SW 1271 (cell line): ENCODE measurements at places on chromosomes 6 and 20.

- DNase-seq = no peak
Measured at GRCh38 chr20:33859751-33860150, 48.6 kb downstream of the CHMP4B start.

DNA sequence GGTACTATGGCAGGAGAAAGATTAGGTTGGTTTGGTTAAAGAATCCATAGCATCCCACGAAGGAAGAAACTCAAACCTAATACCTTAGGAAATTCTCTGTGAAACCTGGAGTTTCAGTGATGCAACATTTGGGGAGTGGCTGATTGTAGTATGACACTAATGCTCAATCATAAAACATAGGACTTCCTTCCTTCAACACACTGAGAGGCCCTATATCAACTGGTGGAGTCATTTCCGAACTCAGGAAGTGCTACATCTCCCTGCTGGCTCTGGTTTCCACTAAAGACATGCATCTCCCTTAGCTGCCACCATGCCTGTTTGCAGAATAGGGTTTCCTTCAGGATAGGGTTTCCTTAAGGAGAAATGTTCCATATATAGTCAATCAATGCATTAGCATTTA lies 5.2 kb upstream of the MANEA start:
- DNase-seq = no peak

DNA sequence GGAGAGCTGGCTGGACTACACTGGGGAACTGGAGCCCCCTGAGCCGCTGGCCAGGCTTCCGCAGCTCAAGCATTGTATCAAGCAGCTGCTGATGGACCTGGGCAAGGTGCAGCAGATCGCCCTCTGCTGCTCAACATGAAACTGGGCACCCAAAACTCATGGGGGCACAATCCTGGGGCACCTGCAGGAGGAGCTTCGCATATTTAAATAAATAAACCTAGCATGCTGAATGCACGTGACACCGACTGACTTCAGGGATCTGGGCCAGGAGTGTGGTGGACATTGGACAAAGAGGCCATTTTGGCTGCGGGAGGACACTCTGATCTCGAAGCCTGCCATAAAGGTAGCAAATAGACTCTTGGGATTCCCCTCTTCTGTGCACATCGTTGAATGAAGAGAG lies 6.8 kb downstream of the SCAND1 start:
- DNase-seq = peak; percentile 59

DNA sequence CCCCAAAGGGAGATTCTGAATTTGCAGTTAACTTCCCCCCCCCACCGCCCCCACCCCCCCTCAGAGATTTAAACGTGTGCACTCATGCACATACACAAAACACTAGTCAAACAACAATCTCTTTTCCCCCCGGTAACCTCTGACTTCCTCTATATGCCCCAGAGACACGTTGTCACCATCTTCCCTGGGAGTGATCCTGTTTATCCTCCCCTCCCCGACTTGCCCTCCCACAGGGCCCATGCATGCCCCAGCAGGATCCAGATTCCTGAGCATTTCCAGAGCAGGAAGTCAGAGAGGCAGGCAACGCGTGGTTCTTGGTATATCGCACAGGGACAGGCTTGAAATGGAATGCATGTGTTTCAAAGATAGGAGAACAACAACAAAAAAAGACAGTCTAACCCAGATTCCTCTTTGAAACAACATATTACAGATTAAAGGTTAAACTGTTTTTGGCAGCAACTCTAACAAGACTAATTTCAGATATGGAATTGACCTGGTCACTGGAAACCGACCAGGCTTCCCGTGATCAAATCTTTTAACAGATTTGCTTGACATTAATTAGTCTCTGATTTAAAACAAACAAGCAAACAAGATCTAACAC lies 1.3 kb downstream of the BLCAP start:
- peak; percentile 43 for DNase-seq

DNA sequence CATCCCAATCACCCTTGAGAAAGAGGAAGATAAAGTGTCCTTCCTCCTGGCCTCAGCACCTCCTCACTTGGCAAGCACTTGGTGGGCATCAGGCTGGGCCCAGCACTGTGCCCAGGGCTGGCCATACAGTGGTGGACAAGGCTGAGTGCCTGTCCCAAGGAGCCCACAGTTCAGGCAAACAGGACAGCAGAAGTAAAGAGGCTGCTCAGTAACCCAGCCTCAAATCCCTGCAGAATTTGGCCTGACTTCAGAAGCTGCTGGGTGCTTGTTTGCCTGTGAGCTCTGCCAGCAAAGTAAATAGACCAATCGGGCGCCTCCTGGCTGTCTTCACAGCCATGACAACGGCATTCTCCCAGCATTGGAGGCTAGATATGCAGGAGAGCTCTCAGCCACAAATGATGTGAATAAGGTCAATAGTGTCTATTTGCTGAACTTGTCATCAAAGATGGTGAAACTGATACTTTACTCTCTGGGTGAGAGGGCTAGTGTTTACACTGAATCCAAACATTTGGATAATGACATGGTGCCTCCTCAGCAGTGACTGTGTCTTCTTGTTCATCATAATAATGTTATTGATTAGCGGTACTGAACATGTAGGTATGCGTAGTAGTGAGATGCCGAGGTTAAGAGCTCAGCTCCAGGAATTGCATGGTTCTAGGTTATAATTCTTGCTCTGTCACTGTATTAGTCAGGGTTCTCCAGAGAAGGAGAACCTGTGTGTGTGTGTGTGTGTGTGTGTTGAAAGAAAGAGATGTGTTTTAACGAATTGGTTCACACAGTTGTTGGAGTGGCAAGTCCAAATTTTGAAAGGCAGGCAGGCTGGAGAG lies 36.9 kb upstream of the FANCE start:
- peak; percentile 34 for DNase-seq

DNA sequence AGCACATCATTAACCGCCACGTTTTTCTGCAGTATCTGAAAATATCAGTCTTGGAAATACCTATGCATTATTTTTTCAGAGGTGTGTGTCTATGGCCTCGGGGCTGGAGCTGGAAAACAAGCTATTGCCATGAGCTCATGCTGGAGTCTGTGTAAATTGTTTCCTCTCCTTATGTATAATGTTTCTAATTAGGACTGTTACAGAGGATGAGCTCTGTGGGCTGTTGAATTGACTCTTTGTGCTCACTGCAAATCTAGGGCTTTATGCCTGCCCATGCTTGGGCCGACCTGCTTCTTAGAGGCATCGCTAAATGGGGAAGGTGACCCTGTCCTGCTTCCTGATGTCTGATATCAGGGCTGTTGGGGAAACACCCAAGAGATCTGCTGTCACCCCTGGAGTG lies 80.8 kb upstream of the SLC22A16 start:
- no peak for DNase-seq

- no peak for DNase-seq
Measured at GRCh38 chr6:115091461-115091860, 748.6 kb upstream of the HS3ST5 start.

DNA sequence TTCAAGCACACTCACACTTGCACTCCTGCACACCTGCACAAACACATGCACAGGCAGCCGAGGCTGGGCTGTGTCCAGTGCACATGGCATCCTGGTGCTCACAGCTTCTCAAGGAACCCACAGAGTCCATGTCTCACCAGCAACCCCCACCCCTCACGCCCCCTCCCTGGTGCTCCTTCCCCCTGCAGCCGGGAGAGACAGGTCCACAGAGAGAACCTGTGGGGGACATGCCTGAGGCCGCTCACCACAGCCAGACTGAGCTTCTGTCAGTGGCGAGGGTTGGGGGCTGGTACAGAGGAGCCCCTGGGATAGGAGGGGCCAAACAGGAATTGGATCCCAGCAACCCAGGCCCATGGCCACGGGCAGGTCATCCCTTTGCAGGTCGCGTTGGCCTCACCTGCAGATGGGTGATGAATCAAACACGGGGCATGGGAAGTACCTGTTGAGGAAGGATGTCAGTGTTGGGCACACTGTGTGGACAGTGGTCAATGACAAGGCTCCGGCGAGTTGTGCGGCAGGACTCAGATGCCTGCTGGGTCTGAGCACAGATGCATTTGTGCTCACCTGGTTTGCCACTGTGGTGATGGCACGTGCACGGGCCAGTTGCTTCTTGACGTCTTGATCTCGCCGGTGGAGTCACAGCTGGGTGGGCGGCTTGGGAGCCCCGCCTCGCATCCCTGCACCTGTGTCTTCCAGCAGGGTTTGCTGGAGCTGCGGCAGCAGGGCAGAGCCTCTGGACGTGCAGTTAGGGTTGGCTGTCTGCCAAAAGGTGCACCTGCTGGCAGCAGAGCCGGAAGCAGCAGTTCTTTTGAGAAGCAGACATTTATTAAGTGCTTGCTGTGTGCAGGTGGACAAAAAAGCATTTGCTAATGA lies 113.0 kb downstream of the ERMARD start:
- no peak for DNase-seq

GRCh38 chr20:45105317-45105716 lies 4.4 kb upstream of the KCNS1 start:
- no peak for DNase-seq

DNA sequence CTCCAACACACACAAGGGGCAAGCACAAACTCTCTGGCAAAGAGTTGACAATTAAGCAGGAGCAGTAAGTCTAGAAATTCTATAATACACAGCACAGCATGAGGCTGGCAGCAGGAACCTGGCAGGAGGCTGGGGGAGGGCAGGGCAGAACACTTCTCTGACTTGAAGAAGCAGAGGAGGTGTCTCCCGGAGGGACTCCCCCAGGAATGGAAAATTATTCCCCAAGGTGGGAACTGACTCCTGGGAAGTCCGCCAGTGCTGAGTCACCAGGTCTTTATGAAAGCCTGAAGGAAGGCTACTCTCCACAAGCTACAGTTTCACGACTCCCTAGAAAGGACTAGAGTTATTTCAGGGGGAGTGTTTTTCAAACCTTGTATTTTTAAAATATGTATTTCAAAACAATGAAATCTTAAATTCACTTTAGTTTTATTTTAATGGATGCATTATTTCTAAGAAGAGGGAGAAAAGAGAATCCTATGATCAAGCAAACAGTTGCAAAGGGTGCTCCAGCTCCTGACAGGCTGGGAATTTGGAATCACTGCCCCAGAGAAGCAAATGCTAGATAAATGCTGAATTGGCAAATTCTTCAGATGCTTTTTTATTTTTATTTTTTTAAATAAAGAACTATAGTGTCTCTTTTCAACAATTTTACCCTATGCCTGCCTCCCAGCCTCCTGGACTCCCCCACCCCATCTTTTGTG lies 192.8 kb downstream of the LY86 start:
- DNase-seq = peak; percentile 18

DNA sequence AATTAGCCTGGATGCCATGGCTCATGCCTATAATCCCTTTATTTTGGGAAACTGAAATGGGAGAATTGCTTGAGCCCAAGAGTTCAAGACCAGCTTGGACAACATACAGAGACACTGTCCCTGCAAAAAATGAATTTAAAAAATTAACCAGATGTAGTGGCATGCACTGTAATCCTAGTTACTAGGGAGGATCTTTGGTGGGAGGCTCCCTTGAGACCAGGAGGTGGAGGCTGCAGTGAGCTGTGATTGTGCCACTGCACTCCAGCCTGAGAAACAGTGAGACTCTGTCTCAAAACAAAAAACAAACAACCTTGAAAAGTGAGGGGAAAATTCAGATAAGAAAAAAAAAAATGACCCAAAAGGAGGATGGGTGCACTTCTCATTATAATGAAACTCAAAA lies 23.4 kb downstream of the CAP2 start:
- no peak for DNase-seq

- DNase-seq = no peak
Measured at GRCh38 chr6:162029873-162030576, 697.5 kb downstream of the PRKN start.

DNA sequence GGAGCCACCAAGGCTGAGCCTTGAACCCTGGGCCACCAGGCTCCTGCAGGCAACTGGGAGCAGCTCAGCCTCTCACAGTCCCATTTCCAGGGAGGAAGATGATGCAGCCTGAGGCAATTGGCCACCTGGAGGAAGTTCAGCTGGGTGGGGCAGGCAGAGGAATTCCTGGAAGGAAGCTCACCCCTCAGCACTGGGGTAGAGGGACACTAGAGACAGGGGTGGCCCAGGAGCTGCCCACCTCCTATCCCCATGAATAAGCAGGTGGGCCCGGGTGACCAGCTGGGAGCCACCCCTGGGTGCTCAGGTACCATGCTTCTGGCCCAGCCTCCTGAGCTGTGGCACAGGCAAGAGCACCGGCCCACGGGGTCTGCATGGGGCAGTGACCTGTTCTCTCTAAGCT lies 3.6 kb upstream of the HSPA12B start:
- no peak for DNase-seq

DNA sequence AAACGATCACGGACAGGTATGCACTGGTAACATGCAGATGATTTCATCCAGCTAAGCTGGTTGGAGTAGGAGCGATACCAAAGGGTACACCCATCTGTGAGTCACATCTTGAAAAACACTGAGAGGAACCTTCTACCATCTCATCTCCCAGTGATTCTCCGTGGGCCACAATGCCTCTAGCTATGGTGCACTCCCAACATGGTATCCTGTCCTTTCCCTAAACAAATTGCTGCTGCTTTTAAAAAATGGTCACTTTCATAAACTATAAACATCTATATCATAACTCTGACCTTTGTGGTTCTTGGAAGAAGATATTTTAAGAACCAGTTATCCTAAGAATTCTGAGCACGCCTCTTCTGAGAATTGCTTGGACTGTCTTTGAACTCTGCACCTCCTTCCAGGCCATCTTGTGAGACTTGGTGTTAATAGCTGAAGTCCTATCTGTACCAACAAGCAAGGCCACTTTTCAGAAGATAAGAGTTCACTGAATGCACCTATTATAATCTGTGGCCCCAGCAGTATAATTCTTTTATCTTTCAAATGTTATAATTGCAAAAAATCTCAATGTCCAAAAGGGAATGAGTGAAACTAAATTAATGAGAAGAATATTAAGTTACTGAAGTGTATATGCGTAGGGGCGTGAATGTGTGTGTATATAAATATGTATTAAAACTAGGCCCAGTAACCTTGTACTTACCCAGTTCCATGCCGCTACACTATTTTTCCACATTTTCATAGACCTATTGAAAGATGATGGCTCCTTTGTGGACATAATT lies 70.5 kb upstream of the TPD52L1 start:
- no peak for DNase-seq

- no peak for DNase-seq
Measured at GRCh38 chr6:168411130-168411529, 29.9 kb upstream of the SMOC2 start.

- DNase-seq = no peak
Measured at GRCh38 chr6:15628499-15629131, 34.2 kb downstream of the DTNBP1 start.
